Fibroblast of skin of abdomen (primary cell): ENCODE measurements at places on chromosomes 2 and 18.
A peak's percentile ranks its signal among the peaks of the same experiment; 100 is the strongest.

DNA sequence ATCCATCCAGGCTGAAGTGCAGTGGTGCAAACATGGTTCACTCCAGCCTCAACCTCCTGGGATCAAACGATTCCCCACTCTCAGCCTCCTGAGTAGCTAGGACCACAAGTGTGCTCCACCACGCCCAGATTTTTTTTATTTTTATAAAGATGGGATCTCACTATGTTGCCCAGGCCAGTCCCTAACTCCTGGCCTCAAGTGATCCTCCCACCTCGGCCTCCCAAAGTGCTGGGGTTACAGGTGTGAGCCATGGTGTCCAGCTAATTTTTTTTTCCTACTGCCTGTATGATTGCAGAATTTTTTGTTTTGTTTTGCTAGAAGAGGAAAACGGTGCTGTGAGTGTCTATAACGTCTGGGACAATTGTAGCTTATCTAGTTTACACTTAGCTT lies 38.3 kb downstream of the ADI1 start:
- DNase-seq, result no peak

DNA sequence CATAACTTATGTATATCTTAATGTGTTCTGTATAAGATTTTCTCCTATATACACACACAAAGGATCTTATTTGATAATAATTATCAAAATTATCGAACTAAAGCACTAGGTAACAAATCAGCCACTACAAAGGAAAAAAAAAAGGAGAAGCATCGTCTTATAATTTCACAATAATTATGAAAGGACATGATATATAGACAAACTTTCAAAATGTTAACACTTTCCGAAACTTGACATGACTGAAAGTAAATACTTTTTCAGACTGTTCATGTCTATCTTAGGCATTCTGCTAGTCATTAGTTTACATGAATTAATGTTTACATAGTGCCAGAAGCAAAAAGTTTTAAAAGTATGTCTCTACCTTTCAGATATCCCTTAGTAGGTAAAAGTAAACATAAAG lies 7.3 kb upstream of the NR4A2 start:
- no peak for DNase-seq

DNA sequence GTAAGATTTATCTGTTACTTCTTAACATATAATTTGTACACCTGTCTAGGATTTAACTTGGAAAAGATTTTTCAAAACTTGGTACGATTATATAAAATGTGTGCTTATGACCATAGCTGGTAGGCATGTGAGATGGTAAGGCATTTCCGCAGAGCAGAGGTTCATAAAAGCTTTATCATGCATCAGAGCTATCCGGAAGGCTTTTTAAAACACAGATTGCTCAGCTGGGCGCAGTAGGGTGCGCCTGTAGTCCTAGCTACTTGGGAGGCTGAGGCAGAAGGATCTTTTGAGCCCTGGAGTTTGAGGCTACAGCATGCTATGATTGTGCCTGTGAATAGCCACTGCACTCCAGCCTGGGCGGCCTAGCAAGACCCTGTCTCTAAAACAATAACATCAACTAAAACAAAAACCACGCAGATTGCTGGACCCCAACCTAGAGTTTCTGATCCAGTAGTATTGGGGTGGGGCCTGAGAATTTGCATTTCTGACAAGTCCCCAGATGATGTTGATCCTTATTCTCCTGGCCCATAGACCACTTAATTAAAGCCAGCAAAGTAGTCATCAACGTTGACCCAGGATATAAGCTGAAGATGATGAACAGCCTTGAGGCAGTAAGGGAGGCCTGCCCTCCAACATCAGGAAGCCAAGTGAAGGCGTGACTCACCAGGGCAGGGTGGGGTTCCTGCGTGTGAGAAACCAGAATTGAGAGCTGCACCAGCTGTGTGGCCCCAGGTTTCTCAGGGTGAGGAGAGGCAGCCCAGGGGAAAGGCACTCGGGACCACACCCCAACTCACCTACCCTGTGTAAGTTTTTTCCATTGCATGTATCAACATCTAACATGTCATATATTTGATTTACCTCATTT lies 21.6 kb upstream of the SLC20A1 start:
- peak; percentile 69 for DNase-seq

GRCh38 chr2:218020281-218020680 lies 17.5 kb upstream of the TNS1 start:
- no peak for DNase-seq

DNA sequence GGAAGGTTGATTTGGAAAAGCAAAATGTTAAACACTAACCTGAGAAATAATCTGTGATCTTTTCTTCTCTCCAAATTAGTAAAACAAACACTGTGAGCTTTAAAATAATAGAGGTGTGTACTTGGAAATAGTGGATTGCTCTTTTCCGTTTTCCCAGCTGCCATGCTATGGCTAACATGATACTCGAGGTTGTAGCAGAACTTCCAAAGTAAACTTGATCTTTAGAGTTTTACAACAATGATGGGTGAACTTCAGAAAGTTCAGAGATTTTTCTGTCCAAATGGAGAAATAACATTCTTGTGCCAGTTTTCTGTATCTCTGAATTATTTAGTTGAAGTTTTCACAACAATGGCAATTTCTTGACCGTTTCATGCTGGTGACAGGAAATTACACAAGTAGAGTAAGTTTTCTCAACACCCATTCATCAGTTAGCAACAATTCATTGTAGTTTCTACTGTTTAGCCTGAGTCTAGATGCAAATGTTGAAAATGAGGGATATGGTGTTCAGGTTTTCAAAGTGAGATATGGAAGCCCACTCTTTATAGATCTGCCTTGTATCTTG lies 135.3 kb upstream of the CTAGE1 start:
- no peak for DNase-seq

GRCh38 chr2:162890690-162891311 lies 52.2 kb upstream of the KCNH7 start:
- peak; percentile 75 for DNase-seq

DNA sequence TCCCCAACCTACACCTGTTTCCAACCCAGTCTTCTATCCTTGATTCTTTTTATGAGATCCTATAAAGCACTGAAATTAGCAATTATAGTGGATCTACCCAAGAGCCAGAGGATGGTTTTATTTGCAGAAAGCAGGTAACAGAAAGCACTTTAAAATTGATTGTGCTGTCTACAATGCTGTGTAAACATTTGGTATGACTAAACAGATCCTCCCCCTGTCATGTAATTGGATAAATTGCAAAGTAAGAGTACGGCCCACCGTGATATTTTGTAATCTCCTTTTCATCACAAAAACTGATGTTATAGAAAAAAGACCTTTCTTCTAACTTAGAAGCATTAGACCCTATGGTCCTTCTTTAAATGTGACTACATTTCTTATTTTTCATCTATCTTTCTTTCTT lies 11.3 kb upstream of the PPP3R1 start:
- DNase-seq, result no peak

DNA sequence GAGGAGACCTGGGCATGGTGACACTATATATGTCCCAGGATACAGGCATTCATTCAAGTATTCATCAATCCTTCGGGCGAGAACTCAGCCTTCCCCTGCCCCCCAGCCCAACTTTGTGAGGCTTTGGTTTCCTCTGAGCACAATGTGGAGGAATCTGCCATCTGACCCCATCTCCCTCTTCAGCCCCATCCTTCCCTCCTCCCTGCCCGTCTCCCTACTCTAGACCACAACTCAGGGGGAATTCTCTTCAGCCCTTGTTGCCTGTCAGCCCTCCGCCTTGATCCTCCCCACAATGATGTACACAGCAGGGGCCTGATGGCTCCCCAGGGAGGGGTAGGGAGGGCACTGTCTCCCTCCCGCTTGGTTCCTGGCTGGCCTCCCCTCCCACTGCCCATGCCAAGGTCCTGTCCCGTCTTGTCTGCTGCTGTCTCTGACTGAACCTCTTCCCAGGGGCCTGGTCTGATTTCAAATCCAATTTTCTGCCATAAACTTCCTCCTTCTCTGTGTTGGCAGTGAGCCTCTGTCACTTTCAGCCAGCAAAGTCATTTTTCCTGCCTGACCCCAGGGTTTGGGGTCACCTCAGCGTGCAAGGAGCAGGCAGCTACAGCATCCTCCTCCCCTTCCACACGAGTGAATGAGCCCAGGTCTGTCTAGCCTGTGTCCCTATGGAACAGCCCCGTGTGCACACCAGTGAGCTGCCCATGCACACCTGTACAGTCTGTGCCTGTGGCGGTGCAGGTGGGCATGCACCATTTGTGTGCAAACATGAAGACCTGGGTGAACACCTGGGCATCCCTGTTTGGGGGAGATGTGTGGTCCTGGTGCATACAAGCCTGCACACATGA lies 197.3 kb downstream of the CELF4 start:
- DNase-seq, result no peak

DNA sequence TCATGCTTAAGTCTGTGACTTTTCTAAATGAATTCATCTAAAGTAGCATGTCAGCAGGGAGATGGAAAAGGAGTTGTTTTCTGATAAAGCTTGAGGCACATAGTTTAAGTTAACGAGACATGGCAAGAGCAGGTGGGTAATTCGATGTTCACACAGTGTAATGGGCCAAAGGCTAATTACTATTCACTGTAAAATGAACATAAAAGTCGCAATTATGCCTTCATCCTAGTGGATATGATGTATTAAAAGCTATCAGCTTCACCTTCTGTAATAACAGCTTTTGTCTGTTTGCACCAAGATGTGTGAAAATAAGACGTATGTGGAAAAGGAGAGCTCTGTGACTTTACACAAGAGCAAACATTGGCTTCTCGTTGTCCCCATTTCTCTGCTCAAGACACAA lies 94.2 kb upstream of the CDH20 start:
- DNase-seq, result no peak

- DNase-seq, result no peak
Measured at GRCh38 chr2:126879348-126880298, 19.1 kb upstream of the TEX51 start.

DNA sequence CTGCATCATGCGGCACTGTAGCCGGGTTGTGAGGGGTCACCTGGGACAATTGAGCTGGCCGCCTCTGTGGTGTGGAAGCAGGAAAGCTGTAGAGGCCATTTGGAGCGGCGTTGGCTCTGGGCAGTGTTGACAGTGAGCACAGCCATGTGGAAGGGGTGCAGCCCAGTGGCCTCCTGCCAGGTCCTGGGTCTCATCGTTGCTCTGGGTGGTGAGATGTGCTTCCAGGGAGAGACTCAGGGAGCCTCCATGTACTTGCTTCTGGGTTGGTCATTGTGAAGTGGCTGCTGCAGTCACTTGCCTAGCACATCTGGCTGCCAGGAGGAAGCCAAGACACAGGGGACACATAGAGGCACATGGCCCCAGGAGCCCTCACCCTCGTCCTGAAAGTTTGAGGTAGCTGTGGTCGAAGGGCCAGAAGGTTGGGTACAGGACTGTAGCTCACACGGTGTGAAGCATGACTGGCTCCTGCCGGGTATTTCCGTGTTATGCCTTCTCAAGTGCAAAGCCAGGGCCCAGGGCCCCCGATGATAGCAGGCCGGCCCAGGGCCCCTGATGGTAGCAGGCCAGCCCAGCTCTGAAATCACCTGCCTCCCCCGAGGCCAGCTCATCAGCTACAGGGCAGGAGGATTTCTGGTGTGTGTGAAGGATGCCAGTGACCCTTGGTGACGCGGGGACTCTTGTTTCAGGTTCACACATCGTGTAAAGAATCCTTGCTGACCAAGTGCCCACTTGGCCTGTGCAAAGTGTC lies 82.6 kb downstream of the DGKD start:
- no peak for DNase-seq

DNA sequence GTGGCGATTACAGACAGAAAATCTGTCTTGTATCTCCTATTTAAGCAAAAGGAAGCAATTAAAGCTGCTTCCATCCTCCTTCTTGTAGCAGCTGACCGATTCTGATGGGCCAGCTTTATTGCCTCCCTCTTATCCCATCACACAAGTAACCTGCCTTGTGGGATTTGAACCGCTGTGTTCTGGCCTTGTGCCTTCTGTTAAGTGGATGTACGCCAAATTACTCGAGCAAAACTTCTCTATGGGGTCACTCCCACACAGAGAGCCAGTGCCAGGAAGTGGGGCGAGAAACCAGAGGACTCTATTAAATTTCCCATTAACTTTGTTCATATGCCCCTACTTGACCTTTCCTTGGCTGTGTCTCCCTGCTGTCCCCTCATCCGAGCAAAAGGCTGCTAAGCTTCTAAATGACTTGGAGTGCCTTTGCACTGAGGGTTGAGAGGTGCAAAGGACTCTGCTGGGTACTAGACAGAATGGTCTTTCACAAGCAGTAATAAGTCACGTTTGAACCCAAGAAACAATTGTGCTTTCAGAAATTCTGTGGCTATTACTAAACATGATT lies 672.5 kb downstream of the MBD2 start:
- no peak for DNase-seq

- no peak for DNase-seq
Measured at GRCh38 chr2:165197346-165197745, 6.5 kb downstream of the SCN3A start.

DNA sequence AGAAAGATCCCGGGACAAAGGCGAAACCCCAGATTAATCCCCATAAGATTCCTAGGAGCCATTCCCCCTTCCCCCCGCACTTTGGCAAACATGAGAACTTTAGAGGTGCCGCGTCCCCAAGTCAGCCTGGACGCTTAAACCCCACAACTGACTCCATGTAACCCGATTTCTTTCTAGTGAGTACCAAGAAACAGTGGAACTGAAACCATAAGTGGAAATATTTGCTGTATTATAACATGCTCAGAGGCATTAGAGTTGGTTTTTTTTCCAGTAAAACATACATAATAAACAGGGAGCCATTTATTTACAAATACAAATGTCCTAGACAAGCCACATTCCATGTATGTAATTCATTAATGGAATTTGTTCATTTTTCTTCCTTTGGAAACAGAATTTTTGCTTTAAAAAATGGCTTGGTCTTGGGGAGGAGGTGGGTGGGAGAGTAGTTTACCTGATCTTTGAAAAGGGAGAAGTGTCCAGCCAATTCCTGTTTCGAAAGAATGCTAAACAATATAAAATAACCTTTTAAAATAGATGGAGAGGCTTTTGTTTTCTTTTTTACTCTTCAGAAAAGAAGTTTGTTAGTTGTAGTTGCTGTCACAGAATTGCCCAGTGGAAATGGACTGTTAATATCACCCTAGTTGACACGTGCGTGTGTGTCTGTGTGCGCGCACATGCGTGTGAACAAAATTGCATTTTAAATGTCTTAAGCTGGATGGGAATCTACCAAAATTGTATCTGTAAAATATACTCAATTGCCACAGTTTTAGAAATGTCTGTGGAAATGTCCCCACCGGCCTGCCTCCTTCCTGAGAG lies 10.6 kb downstream of the POU3F3 start:
- no peak for DNase-seq

- peak; percentile 75 for DNase-seq
Measured at GRCh38 chr2:235669983-235670962, 176.4 kb downstream of the AGAP1 start.

- no peak for DNase-seq
Measured at GRCh38 chr18:24536326-24536725, 75.9 kb downstream of the HRH4 start.

DNA sequence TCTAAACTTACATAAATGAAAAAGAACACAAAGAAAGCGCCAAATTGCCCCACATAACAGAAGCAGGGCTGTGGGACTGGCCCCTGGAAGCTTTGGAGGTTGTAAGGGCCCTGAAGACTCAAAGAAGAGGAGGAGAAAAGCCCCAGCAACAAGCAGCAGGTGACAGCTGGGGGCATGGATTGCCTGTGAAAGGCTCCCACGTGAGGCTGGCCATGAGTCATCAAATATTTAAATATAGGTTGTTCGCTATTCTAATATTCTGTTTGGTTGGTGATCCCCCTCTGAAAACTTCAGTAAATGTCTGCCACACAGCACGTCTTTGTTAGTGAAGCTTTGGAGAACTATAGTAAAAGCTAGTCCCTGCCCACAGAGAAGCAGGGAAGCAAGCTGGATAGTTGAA lies 132.4 kb downstream of the MREG start:
- no peak for DNase-seq

GRCh38 chr2:90221300-90221651 lies 1529.8 kb downstream of the RPIA start:
- DNase-seq, result no peak

GRCh38 chr2:82790206-82791021 lies 1668.7 kb downstream of the SUCLG1 start:
- DNase-seq, result peak; percentile 71
